ENCODE measurements at places on chromosomes 3 and 15. TPM values are rescaled to one million over a fixed set of nuclear protein-coding genes. Genes with fewer than 3 reads are reported as not detected.

GRCh38 chr3:30631243-30631904 lies 25.0 kb downstream of the TGFBR2 start:
- DNase-seq = no peak

GRCh38 chr3:29936766-29937165 lies 655.9 kb downstream of the RBMS3 start:
- no peak for DNase-seq

GRCh38 chr15:65146438-65146837 lies 12.8 kb upstream of the PDCD7 start:
- DNase-seq = no peak

DNA sequence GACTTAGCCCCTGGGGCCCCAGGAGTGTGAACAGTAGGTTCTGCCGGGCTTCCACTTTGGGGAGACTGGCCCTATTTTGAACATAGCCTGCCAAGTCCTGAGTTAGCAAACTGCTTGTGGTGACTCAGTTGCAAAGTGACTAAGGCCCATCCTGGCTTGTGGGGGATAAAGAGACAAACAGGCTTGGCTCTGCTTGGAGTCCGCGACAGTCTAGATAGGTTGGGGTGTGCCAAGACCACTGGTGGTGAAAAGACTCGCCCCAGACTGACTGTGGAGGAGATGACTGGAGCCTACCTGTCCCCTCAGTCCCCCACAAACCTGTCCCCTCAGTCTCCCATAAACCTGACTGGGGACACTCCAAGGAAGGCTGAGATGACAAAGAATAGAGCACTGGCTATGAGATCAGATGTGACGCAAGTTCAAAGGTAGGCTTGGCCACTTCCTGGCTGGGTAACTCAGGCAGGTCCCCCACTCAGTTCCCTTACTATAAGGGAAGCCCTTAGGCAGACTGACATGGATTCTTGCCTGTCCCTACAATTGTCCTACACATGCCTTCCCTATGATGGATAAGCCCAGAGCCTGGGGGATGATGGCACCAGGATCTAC lies 4.3 kb downstream of the DNASE1L3 start:
- DNase-seq = no peak

DNA sequence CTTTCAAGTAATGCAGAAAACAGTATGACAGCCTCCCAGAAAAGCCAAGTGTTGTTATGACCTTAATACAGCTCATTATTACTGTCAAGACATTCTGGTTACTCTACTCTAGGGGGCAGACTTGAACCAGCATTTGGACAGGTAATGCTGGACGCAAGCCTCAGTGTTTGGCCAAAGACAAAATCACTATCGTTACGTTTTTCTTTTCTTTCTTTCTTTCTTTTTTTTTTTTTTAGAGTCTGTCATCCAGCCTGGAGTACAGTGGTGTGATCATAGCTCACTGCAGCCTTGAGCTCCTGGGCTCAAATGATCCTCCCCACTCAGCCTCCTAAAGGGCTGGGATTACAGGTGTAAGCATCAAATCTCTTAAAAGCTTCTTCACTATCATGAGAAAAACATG lies 29.4 kb upstream of the TMEM45A start:
- no peak for DNase-seq

DNA sequence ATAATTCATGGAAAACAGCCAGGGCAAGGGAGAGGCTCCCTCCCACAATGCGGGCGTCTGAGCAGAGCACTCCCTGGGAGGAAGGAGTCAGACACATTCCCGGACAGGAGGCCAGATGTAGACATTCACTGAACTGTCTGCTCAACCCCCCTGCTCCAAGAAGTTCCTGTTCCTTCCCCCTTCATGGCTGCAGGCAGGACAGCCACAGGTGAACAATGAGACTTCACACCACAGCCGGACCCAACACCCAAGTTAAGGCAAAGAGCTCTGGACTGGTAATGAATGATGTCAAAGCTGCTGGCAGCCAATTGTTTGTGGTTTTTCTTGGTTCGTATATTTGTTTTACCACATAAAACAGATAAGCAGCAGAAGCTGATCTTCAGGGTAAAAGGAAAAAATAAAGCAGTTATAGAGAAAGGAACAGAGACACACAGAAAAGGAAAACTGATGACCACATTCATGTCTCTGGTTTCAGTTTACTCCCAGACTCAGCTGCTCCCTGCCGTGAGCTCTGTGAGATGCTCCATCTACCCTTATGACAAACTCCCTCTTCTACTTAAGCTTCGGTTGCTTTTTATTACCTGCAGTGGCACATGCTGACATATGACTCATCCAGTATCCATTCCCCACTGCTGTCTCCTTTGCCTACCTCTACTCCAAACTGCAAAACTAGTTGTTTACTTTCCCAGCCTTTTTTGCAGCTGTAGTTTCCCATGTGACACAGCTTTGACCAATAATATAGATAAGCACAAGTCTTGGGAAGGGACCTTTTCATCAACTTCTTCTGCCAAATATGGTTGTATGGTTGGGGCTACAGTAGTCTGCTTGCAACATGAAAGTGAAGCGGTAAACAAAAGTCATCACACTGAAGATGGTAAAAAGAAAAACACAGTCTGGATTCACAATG lies 33.1 kb downstream of the DZIP1L start:
- no peak for DNase-seq

GRCh38 chr3:31041161-31041978 lies 146.9 kb upstream of the GADL1 start:
- no peak for DNase-seq

DNA sequence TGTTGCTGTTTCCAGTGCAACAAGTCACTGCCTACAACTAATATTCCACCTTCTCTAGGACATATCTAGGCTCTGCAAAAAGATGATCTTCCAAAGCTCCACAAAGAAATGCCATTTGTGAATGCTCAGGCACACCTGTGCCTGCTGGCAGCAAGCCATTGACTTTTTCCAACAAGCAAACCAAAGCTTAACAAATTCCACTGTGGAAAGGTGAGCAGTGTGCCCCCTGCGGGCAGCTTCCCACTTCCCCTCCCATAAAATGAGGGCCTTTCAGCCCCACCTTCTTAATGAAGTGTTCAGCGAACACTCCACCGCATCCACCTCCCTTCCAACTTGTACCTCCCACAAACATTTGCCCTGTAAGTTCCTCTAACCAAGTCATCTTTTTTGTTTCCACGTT lies 157.5 kb upstream of the SLC24A5 start:
- DNase-seq = peak; percentile 39

- no peak for DNase-seq
Observed at GRCh38 chr15:29141308-29142128, 128.1 kb downstream of the NSMCE3 start.

- no peak for DNase-seq
Observed at GRCh38 chr15:70508561-70509281, 254.6 kb downstream of the UACA start.

DNA sequence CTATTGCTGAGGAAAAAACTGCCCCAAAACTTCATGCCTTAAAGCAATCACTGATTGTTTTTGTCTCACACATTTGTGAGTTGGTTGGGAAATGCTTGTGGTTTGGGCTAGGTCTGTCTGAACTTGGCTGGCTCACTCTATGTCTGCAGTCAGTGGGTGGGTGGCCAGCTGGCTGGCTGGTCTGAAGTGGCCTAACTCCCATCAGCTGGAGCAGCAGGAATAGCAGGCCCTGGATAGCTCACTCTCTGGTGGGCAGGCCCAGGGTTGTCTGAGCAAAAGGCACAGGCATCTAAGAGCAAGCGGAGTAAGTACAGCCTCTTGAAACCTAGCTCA lies 37.7 kb upstream of the PRR20G start:
- no peak for DNase-seq

- no peak for DNase-seq
Observed at GRCh38 chr3:196273655-196274054, 13.9 kb downstream of the PCYT1A start.

- no peak for DNase-seq
Observed at GRCh38 chr3:128445357-128445756, 21.3 kb downstream of the DNAJB8 start.

GRCh38 chr3:114953215-114953799 lies 193.8 kb downstream of the ZBTB20 start:
- no peak for DNase-seq

- DNase-seq = no peak
Observed at GRCh38 chr15:62431817-62432216, 266.7 kb upstream of the C2CD4B start.

DNA sequence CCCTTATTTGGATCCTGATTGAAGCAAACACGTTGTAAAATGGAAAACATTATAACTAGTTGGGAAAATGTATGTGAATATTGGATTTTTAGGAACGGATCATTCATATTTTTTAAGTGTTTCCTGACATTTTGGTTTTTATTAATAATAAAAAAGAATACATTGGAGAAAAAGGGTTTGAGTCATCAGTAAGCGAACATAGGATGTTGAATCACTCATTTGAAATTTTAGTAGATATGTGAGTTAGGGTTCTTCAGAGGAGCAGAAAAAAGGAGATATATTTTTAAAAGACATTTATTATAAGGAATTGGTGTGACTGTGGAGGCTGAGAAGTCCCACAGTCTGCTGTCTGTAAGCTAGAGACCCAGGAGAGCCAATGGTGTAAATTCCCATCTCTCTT lies 258.5 kb downstream of the PTPRG start:
- DNase-seq = no peak

- DNase-seq = peak; percentile 3
Observed at GRCh38 chr3:13711911-13712650, 163.2 kb downstream of the FBLN2 start.

DNA sequence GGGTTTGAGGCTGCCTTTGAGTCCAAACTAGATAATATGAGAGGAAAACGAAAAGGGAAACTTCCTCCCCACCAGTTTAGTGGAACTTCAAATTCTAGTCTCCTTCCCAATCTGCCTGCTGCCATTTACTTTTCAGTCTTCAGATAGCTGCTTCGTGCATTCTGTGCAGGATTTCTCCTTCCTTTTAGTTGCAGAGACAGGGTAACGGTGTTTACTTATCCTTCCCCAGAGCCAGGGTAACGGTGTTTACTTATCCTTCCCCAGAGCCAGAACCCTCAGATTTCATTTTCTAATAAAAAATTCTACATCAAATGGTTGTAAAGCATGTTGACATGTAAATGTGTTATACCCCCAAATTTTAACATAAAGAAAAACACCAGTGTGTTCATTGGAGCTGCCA lies 282.6 kb downstream of the VPS13C start:
- no peak for DNase-seq

DNA sequence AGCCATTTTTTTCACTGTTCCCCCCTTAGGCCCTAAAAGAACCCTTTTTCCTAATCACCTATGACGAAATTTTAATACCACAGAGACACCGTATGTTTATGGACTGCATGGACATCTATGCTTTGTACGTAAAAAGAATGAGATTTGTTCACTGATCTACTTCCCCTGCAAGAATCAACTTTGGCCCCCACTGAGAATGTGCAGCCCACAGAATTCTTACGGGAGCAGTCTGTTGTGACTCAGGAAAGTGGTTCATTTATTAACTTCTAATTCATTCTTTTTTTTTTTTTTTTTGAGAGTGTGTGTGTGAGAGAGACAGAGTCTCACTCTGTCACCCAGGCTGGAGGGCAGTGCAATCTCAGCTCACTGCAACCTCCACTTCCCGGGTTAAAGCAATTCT lies 17.6 kb downstream of the EIF4E3 start:
- no peak for DNase-seq

DNA sequence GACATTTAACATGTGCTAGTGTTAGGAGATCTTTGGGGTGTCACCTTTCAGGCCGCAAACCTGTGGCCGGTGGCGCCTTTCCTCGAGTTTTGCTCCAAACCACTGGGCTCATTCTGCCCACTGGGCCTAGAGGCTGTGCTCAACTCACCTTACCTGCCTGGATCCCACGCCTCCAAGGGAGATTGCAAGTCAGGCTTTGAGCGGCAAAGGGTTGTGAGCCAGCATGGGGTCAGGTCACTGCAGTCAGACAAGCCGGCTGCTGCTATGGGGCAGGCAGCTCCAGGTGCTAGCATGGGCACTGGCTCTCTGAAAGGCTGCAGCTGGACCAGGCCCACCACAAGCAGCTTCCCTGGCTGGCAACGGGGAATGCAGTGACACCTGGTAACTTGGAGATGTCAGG lies 265.5 kb downstream of the ZBBX start:
- peak; percentile 37 for DNase-seq

GRCh38 chr3:40172560-40172959 lies 136.9 kb upstream of the EIF1B start:
- DNase-seq = no peak

DNA sequence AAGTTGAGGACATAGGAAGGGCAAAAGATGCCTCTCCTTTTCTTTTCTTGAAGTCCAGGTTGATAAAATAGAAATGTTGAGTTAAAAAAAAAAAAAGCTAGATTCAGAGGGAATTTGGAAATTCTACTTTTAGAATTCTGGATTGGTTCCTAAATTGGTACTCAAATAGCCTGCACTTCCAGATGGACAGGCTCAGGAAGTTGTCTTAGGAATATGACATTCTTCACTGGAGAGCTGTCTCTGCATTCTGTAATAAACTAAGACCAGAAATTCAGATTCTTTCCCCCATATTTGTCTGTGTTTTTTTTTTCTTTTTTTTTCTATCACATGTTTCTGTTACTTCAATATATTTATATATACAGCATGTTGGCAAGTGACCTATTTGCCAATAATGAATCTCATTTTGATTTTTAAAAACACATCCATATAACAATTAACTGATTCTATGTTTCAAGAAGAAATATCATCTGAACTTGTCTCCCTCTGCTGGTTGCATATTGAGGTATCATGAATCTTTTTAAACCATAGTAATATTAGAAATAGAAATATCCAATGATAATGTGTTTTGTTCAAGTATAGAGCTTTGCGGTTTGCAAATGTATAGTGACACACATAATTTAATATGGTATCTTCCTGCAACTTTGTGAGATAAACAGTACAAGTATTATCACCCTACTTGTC lies 8.5 kb upstream of the LSAMP start:
- DNase-seq = no peak

GRCh38 chr3:15646851-15647511 lies 45.4 kb downstream of the BTD start:
- peak; percentile 44 for DNase-seq

The PLXNA1 gene
- 7.6 TPM for total RNA-seq

The SERPINI2 gene
- 444 TPM for total RNA-seq

The CLRN1 gene
- total RNA-seq = not detected

The FBXL22 gene
- total RNA-seq = 2.1 TPM

The CFAP100 gene
- total RNA-seq = not detected

The MOBP gene
- not detected for total RNA-seq

The IDH3A gene
- 32.1 TPM for total RNA-seq

The SNTN gene
- total RNA-seq = not detected

The EIF4G1 gene
- 207 TPM for total RNA-seq

The ADAMTS7 gene
- total RNA-seq = 0.58 TPM

The SLC51A gene
- not detected for total RNA-seq

The APOD gene
- total RNA-seq = 103 TPM

The VWA5B2 gene
- total RNA-seq = 1.2 TPM

The NR1I2 gene
- total RNA-seq = 0.22 TPM

The CEMIP gene
- 0.41 TPM for total RNA-seq
